Non-pigmented ciliary epithelial cell (primary cell): ENCODE measurements at places on chromosomes 1 and 21.

DNA sequence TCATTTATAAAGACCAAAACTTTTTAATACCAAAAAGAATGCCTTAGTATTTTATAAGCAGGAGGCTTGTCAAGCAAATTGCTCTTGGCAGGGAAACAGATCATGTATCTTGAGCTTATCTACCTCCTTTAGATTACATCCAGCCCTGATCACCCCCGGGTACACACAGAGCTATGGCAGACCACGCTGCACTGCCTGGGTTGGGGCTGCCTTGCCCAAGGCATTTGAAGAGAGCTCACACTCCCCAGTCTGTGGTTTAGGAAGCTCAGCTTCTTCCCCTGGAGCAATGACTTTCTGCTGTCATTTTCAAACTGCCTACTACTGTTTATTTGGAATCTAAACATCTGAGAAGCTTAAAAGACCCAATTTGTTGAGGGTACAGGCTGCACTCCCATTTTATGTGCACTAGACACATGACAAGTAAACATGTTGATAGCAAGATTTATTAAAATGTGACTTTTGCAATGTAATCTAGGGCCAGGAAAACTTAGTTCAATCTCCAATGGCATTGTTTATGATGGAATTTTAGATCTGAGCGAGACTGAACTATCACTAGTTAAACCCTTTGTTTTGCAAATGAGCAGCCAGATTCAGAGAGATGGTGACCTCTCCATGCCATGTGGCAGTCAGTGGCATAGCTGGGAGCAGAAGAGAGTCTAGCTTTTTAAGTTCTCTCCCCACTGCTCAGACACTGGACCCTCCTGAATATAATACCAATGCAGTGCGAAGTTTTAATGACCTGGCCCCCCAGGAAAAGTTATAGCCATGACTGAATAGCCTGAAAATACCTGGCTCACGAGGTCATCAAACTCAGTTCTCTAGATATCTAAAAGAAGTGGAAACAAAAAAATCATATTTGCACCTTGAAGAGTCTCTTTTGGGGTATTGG lies 214.9 kb downstream of the HLX start:
- no peak for DNase-seq

DNA sequence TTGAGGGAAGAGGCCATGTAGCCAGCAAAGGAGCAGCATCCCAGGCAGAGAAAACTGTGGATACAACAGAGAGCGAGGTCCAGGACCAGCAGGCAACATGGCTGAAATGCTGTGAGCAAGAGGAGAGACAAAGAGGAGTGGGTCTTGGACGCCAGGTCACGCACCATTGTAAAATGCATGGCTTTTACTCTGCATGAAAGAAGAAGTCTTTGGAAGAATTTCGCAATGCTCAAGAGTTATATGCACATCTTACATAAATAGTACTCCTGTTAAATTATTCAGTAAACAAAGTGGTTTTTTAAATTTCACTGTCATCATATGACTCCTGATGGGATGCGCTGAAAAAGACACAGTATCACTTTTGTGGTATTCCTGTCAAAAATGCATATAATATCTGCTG lies 3.5 kb downstream of the CD244 start:
- DNase-seq, result no peak

DNA sequence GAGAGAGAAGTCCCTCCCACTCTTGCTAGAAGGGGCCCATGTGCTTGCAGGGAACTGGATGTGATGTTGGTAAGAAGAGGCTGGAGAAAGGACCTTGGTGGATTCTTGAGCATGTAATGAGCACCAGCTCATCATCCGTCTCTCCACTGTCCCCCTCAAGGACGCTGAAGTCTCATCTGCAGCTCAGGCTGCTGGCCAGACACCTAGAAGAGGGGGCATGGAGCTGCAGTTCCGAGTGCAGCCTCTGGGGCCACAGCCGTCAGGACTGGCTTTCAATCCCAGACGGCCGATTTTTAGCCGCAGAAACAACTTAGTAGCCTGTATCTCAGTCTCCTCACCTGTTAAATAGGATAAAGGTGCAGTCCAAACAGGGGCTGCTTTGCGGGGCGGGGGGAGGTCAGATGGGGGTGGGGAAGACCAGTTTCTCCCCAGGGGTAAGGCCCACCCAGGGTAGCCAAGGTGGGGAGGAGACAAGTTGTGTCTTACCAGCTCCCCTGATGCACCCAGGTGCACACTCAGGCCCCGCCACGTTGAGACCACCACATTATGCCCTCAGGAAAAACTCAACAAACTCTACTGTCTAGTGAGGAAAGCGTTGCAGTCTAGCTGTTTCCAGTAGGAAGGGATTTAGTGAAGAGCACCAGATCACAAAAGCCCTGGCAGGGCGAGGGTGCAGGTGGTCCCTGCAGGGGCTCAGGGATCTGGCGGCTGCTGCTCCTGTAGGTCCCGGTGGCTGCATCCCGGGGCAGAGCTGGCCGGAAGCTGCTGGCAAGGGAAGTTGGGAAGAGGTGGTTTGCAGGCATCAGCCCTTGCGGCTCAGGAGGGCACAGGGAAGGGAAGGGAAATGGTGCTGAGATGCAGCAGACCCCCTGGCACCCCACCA lies 29.5 kb downstream of the LDLRAP1 start:
- no peak for DNase-seq

DNA sequence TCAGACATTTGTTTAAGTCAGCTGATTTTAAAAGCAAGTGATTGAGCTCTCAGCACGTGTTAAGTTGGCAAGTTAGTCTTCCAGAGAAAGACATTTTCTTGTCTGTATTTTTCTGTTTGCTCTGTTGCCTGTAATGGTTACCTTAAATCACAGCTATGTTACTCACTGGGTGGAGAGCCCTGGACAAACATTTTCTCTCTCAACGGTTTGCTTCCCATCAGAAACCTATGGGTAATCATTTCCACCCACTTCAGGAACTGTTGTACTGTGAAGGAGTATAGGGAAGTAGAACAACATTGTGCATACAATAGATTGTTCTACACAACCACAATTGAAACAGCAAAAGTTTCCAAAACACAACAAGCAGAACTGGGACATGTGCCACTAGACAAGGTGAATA lies 113.9 kb upstream of the DPT start:
- no peak for DNase-seq

DNA sequence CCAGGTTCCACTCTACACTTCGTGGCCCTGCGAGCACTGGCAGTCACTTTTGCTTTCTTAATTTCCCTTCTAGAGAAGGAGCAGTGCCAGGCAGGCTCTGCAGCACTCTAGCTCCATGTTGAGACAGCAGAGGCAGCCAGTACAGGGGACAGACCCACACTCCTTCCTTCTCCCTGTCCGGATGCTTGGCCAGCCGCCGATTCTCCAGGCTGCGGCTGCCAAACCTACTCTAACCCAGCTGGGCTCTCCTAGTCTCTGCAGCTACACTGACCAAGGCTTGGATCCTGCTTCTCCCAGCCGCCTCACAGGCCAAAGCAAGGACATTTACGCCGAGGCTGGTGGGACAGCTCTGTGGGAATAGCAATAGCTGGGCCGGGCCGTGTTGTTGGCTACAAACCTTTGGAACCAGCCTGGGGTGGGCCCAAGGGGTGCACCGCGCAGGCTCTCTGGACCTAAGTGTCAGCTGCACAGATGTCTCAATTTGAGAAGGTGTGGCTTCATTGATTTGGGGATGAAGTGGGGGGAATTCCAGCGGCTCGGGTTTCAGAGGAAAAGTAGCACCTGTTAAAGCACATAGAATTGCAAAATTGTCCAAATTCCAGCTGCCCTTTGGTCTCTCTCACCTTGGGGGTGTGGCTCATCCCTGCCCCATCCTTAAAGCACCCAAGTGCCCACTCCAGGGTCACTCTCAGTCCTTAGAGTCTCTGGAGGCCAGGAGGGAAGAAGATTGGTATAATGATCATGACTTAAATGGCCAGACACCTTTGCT lies 3.2 kb downstream of the BARHL2 start:
- DNase-seq, result no peak

DNA sequence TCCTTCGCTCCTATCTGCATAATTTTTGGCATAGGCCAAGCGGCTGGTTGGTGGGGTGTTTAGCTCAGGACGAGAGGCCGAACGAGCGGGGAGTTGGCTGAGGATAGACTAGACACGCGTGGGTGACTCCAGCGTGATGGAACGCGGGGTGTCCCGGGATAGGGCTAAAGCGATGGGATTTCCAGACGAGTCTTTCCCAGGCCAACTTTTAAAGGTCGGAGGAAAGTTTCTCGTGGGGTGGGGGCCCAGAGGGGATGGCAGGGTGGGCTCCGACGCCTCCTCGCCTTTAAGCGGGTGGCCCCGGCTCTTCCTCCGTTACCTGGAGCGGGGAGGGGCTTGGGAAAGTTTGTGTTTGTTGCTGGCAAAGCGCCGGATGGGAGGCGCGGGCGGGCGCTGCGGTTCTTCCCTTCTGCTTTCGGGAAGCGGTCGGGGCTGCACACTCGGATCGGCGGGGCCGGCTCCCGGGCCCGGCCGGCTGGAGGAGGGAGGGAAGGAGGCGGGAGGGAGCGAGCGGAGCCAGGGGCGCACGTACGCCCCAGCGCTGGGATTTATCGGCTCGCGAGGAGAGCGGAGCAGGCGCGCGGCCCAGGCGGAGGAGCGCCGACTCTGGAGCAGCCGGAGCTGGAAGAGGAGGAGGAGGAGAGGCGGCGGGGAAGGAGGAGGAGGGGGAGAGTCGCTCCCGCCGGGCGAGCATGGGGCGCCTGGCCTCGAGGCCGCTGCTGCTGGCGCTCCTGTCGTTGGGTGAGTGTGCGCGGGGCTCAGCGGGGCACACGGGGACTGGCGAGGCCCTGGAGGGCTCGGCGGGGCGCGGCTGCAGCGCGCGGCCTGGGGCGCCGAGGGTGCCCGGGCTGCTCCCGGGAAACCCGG lies at the start of gene PTGFRN:
TSS of gene PTGFRN (plus strand) at position 405 of the 867 bp plus-strand sequence. CDS start at position 693, 288 bp downstream.
- DNase-seq, result no peak

DNA sequence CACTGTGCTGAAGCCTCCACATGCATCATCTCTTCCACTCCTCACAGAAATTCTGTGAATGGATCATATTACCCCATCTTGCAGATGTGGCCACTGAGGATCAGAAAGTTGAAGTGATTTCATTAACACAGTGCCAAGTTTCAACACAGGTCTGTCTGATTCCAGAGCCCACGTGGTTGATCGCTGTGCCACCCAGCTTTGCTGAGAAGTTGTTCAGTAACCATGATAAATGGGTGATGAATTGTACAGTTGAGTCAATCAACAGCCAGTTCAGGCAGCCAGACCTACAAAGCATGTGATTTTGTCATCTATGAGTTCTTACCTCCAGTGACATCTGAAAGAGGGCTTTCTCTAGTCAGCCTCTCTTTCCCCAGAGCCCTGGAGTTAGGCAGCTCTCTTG lies 61.8 kb upstream of the GRHL3 start:
- DNase-seq, result no peak

DNA sequence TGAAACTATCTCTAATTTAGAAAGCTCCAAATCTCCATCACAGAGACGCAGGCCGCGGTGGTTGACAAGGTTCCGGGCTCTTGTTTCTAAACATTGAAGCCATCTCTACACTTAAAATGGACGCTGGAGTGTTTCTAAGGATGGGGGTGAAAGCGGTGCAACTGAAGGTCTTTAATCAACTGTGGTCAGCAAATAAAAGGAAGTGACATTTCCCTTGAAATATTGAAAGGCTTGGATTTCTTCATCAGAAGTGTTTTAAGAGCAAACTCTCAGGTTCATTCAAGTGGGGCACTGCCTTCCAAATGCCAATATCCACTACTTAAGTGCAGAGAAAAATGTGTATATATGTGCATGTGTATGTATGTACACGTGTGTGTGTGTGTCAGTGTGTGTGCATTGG lies 117.3 kb downstream of the KAZN start:
- no peak for DNase-seq

GRCh38 chr1:68140536-68140935 lies 90.1 kb upstream of the DIRAS3 start:
- DNase-seq, result peak; percentile 38

DNA sequence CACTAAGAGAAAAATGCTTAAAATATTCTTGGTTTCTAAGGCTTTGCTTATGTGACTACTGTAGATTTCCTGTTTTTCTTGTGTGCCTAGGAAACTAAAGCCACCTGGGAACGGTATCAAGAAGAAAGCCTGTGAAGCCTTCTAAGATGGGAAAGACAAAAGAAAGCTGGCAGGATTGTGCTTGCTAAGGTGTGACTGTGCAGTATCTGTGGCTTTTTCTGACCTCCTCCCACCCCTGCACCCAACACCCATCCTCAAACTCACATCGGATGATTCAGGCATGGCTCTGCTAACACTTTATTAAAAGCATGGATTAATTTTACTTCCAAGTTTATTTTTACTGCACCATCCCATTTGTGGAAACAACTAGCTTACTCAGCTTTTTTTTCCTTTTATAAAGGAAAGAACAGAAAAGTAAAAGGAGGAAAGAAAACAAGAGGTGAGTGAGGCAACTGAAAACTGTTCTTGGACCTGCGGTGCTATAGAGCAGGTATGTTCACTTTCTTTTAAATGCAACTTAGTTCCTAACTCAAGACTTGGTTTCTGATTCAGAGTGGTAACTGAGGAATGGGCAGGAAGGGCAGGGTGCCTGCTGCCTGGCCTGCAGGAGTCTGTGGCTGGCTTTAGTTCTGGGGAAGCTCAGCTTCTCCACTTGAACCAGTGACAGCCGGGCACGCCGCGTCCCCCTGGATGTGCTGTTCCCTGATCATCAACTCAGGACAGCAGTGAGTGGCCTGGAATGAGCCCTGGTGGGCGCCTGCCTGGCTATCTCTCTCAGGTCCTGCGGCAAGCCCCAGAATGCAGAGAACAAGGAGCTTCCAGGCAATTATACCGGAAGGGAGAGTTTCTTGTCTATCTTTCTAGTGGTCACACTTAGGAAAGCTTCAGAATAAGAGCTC lies at the start of gene GBP6:
TSS of gene GBP6 (plus strand) at position 422 of the 899 bp plus-strand sequence. CDS start 4,493 bp downstream, outside the sequence.
- no peak for DNase-seq

DNA sequence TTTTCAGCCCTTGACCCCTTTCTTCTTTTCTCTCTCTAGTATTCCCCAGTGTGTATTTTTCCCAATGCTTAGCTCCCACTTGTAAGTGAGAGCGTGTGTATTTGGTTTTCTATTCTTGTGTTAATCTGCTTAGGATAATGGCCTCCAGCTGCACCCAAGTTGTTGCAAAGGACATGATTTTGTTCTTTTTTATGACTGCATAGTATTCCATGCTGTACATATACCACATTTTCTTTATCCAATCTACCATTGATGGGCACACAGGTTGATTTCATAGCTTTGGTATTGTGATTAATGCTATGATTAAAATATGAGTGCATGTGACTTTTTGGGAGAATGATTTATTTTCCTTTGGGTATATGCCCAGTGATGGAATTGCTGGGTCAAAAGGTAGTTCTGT lies 104.8 kb downstream of the PDE4B start:
- no peak for DNase-seq

- DNase-seq, result no peak
Measured at GRCh38 chr1:61183471-61184039, 101.2 kb downstream of the NFIA start.

GRCh38 chr1:109466125-109466451 lies 258 bp upstream of the SYPL2 start:
- no peak for DNase-seq

DNA sequence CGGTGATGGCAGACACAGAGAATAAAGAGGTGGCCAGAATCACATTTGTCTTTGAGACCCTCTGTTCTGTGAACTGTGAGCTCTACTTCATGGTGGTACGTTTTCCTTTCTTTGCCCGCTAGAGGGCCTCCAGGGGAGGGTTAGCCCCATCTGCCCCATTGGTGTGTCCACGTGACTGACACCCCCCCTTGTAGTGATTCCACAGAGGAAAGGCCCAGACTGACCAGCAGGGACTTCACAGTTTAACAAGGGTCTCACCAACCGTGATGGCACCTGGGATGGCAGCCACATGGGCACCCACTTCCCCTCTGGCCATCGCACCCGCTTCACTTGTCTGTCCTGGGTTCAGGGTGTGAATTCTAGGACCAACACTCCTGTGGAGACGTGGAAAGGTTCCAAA lies 22.3 kb upstream of the SARS1 start:
- no peak for DNase-seq
